Bladder microvascular endothelial cell (primary cell): ENCODE measurements at places on chromosomes 7 and 10. TPM values are rescaled to one million over a fixed set of nuclear protein-coding genes. Genes with fewer than 3 reads are reported as not detected.

Gene SUMF2
- 125 and 154 TPM in 2 replicates for total RNA-seq

Gene PRKG1
- 0.32 and 10.1 TPM in 2 replicates for total RNA-seq

Gene TES
- 97.0 and 105 TPM in 2 replicates for total RNA-seq

Gene HBP1
- 110 and 157 TPM in 2 replicates for total RNA-seq

Gene AGBL3
- 0.82 and 1.6 TPM in 2 replicates for total RNA-seq

Gene ZNF316
- 7.4 and 17.0 TPM in 2 replicates for total RNA-seq

Gene MYH16
- 0.13 and 0.16 TPM in 2 replicates for total RNA-seq

Gene TRIL
- 1.6 and 32.7 TPM in 2 replicates for total RNA-seq

Gene BAMBI
- total RNA-seq, result 0.32 and 1.6 TPM in 2 replicates

Gene NKX1-2
- total RNA-seq, result not detected in 2 replicates

Gene ZNF804B
- total RNA-seq, result not detected in 2 replicates

Gene EN2
- total RNA-seq, result not detected in 2 replicates

Gene MCM10
- 14.2 and 18.1 TPM in 2 replicates for total RNA-seq

Gene SLC39A12
- total RNA-seq, result not detected in 2 replicates

Gene RBM48
- 8.3 and 13.5 TPM in 2 replicates for total RNA-seq

Gene UPK3BL1
- total RNA-seq, result 2.3 and 18.7 TPM in 2 replicates

Gene TMEM130
- total RNA-seq, result not detected in 2 replicates

Gene DHX32
- 40.3 and 44.2 TPM in 2 replicates for total RNA-seq

Gene KRIT1
- 25.6 and 45.8 TPM in 2 replicates for total RNA-seq

Gene AKR1C1
- total RNA-seq, result 0.65 and 14.5 TPM in 2 replicates

Gene DKK1
- total RNA-seq, result 10.2 and 21.4 TPM in 2 replicates

Gene PSMG3
- 15.0 and 25.1 TPM in 2 replicates for total RNA-seq

Gene PRSS1
- total RNA-seq, result not detected in 2 replicates

Gene TMEM213
- not detected in 2 replicates for total RNA-seq

Gene OR2AE1
- total RNA-seq, result under 0.01 and 0.25 TPM in 2 replicates

Gene BMPER
- 0.16 and 5.4 TPM in 2 replicates for total RNA-seq

Gene TACR2
- 0.06 TPM in 1 of 2 replicates, not detected in the other for total RNA-seq

Gene SFR1
- total RNA-seq, result 5.0 and 6.0 TPM in 2 replicates

Gene MMP21
- total RNA-seq, result 0.57 TPM in 1 of 2 replicates, not detected in the other

Gene HIF1AN
- 3.6 and 13.8 TPM in 2 replicates for total RNA-seq

Gene CCDC146
- total RNA-seq, result 1.1 and 1.5 TPM in 2 replicates

Gene ADAM12
- 0.16 and 0.63 TPM in 2 replicates for total RNA-seq

Gene GCK
- under 0.01 and 0.25 TPM in 2 replicates for total RNA-seq

Gene DGKB
- not detected in 2 replicates for total RNA-seq

Gene SCART1
- 0.49 and 1.2 TPM in 2 replicates for total RNA-seq

Gene CYP3A4
- not detected in 2 replicates for total RNA-seq

Gene MKX
- total RNA-seq, result under 0.01 and 0.19 TPM in 2 replicates

Gene FEZF1
- total RNA-seq, result not detected in 2 replicates

Gene TRIM73
- total RNA-seq, result 0.16 and 0.88 TPM in 2 replicates

Gene NUTM2E
- under 0.01 TPM in 1 of 2 replicates, not detected in the other for total RNA-seq

Gene PDLIM1
- 36.1 and 74.6 TPM in 2 replicates for total RNA-seq

Gene WEE2
- not detected in 2 replicates for total RNA-seq

Gene HTR7
- under 0.01 and 0.19 TPM in 2 replicates for total RNA-seq

Gene CALHM1
- not detected in 2 replicates for total RNA-seq

Gene FRAT2
- 8.2 and 9.4 TPM in 2 replicates for total RNA-seq

Gene SFRP4
- not detected in 2 replicates for total RNA-seq

Gene PPP1R3A
- total RNA-seq, result not detected in 2 replicates

Gene BRI3
- total RNA-seq, result 55.0 and 70.3 TPM in 2 replicates

Gene GDF10
- not detected in 2 replicates for total RNA-seq

Gene CHAT
- total RNA-seq, result not detected in 2 replicates

Gene BET1
- 20.6 and 37.4 TPM in 2 replicates for total RNA-seq

Gene SPDYE6
- total RNA-seq, result 0.06 TPM in 1 of 2 replicates, not detected in the other

Gene RAMP3
- total RNA-seq, result 0.81 and 25.9 TPM in 2 replicates

Gene SYT15B
- 0.06 TPM in 1 of 2 replicates, not detected in the other for total RNA-seq

Gene PHKG1
- 0.65 and 1.3 TPM in 2 replicates for total RNA-seq

Gene PON3
- 0.31 and 0.65 TPM in 2 replicates for total RNA-seq

Gene PAXIP1
- 4.4 and 9.6 TPM in 2 replicates for total RNA-seq

Gene MACROH2A2
- 0.16 TPM in 1 of 2 replicates, not detected in the other for total RNA-seq
